Amygdala (tissue), 56 donors: ENCODE measurements at places on chromosomes 13 and 19.
A peak's percentile ranks its signal among the peaks of the same experiment; 100 is the strongest.

DNA sequence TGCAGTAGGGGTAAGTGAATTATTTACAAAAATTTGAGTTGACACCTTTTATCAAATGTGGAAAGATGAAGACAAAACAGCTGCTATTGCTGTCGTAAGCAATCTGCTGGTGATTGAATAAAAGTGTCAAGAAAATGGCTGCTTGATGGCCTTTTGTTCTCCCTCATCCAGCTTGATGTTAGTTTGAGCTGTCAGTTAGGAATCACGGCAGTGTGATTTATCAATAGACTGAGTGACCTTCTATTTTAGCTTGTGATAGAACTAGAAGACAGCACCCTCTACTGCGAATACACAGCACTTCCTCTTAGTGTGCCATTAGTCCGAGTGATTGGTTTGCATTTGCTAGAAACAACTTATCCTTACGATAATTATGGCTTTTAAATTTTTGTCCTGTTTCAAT, 76.3 kb downstream of the MZT1 start:
- no peak for DNase-seq

DNA sequence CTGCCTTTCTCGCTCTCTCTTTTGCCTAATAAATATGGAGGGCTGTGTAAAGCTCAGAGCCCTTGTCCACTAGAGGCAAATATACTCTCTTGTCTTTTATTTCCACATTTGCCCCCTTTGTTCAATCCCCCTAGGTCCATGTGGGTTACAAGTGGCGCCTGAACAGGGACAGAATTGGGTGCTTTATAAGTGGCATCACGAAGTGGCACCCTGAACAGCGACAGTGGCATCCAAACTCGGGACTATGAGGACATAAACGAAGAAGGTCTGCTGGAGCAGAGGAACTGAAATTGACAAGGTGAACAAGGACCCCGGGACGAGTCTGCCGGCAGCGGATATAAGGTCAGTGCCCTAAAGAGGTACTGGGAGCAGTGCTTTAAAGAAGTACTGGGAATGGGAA, 4.3 kb upstream of the ZNF610 start:
- DNase-seq, result no peak

DNA sequence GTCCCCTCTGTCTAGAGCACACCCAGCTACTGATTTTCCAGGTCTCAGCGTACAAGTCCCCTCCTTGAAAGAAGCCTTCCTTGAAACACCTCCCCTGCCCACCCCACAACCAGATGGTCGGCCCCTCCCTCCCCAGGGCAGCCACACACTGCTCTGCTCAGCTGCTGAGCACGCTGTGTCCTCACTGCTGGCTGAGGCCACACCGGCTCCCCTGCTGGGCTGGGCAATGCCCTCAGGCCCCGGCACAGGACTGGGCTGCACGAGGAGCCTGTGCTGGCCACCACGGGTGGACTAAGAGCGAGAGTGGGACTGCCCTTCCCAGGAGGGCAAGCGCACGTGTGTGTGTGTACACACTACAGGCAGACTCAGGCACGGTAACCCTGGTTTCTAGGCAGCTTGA, 11.8 kb upstream of the RSPH6A start:
- no peak for DNase-seq

DNA sequence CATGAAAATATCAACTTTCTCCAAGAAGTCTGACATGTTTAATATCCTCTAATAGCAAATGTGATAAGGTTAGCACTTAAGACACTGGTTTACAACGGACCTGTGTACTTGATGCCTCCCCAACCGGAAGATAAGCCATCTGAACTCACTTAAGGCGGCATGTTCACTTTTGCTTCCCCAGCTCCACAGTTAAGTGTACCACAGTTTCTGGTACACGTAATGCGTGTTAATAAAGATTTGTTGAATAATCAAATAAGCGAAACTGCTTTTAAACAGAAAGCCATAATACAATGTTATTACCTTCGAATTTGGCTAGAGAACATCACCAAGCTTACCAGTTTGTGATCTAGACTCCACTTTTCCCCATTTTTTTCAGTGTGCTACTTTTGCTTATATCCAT, 1.4 kb upstream of the PAN3 start:
- DNase-seq, result no peak

GRCh38 chr13:50124536-50125303, 109.5 kb downstream of the KCNRG start:
- no peak for DNase-seq

DNA sequence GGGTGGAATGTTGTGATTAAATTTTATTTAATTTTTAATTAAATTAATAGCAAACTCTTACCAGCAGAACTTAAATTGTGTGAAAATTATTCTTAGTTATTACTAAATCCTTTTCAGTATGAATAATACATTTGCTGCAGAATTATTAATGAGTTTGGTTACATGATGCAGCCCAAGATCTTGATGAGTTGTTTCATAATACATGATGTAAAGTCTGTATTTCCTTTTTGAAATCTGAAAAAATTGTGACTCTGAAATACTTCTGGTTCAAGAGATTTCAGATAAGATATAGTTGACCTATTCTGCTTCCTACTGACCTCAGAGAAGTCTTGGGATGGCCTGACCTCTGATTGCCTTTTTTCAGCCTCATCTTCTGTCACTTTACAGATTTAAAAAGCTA, 11.1 kb downstream of the SAE1 start:
- DNase-seq, result no peak

DNA sequence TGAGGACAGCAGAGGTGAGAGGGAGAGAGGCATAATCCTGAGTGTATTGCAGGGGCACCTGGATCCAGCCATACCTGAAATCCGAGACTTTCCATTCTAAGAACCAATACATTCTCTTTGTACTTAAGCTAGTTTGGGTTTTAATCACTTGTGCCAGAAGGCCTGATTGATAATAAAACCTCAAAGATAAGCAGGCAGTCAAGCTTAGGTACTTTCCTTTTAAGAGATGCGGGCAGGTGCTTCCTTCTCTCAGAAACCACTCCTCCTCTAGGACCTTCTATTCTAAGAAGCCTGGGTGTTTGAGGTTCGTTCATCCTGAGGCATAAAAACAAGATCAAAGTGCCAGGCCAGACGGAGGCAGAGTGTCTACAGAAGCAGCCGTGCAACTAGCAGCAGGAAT, 22.2 kb downstream of the FAM187B start:
- no peak for DNase-seq

GRCh38 chr13:37747071-37747612, 122.4 kb downstream of the TRPC4 start:
- DNase-seq, result no peak

DNA sequence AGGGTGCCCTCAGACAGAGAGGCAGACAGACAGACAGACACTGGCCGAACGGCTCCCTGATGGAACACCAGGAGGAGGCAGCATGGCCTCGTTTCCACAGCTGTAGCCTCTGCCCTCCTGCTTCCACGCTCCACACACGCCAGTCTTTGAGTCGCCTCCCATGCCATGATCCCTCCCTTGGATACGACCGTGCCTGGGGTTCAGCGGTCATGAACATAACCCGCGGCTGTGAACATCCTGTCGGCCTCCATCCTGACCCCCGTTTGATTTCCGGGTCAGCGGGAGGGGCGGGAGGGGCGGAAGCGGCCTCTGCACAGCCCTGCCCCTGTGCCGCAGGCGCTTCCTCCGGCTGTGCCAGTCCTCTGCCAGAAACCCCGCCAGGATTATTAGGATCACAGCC, 23.4 kb downstream of the GP6 start:
- DNase-seq, result no peak

DNA sequence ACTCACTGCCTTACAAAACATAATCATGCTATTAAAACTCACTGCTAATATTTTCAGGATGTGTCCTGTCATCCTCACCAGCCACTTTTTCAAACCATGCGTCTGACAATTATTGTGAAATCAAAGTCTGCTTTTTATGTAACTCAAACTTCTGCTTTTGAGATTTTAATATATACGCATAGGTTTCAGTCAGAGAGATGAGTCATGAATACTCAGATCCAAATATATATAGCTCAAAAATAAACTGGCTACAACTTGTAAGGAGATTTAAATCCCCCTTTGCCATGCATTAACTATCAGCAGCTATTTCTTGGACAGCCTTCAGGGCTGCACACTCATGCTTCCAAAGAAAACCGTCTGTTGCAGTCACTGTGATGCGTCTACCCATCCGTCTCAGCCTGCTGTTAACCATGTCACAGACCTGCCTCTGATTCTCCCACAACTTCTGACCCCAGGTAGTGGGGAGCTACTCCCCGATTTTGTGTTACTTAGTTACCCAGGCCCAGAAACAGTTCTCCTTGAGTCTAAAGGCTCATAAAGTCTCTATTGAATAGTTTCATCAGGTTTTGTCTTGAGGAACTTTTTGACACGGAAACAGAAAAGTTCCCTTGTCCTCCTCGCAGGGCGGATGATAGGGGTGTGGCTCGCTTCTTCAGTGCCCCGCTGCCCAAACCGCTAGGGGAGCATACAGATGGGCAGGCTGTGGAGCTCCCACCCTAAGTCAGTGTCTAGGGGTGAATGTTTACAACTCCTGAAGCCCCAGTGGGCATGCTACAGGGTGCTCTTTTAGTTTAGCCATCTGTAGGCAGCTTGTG, 33.8 kb upstream of the SGCG start:
- DNase-seq, result peak; percentile 16

GRCh38 chr19:51318687-51319648, 7.5 kb downstream of the IGLON5 start:
- DNase-seq, result no peak

- DNase-seq, result no peak
Measured at GRCh38 chr13:79602936-79603335, 122.0 kb downstream of the NDFIP2 start.

DNA sequence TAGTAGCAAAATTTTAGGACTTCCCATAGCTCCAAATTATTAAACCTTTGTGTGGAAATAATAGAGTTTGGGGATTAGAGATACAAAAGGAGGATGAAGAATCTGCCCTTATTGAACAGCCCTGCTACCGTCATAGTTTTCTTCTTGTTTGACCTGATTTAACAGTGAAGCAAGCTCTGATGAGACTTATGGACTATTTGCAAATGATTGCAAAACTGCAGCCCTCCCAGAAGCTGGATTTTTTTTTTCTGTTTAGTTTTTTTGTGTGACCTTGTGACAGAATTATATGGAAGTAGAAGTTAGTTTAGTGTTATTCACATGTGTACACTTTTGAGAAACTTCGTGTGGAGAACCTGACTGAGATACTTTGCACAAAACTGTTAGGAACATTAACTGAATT, 267.8 kb downstream of the KCNRG start:
- DNase-seq, result no peak

GRCh38 chr19:47398707-47399597, 20.4 kb downstream of the MEIS3 start:
- DNase-seq, result no peak

- DNase-seq, result no peak
Measured at GRCh38 chr19:55644842-55645511, 1.5 kb downstream of the ZNF581 start.

- no peak for DNase-seq
Measured at GRCh38 chr19:3073159-3073563, 10.9 kb upstream of the TLE5 start.

GRCh38 chr19:41476583-41476982, 33.6 kb downstream of the ERICH4 start:
- DNase-seq, result no peak

GRCh38 chr13:40060296-40061007, 405.0 kb downstream of the COG6 start:
- peak; percentile 34 for DNase-seq

DNA sequence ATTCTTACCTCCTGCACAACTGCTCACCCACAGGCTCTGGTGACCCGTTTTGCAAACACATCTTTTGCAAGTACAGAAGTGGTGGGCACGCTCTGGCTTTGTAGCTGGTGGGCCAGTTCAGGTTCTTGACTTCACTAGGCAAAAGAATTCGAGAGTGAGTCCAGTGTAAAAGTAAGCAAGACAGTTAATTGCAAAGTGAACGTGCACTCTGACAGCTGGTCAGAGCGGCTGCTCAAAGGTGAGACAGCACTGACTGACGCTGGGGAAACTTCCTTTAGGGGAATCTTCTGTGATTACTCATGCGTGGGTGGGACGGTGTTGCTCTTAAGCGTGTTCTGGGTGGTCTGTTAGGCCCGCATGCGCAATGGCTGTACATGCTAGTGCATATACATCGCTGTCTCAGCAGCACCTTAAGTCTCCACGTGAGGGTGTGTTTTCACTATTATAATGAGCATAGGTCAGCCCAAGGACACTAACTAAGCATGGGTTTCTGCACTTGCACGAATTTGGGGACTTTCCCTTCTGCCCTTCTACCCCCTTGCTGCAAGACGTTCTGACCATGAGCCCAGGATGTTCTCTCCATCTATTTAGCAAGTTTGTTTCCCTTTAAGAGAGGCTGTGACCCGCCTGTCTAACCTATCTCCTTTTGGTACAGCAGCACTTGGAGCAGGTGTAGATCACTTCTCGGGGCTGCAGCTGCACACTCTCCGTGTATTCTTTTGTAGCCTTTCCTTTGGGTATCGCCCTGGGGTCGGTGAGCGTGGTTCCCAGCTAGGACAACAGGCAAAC, 30.2 kb upstream of the CD33 start:
- DNase-seq, result no peak

GRCh38 chr13:39597838-39598237, 5.2 kb downstream of the LHFPL6 start:
- no peak for DNase-seq

GRCh38 chr13:29577136-29578051, 18.1 kb downstream of the SLC7A1 start:
- no peak for DNase-seq

DNA sequence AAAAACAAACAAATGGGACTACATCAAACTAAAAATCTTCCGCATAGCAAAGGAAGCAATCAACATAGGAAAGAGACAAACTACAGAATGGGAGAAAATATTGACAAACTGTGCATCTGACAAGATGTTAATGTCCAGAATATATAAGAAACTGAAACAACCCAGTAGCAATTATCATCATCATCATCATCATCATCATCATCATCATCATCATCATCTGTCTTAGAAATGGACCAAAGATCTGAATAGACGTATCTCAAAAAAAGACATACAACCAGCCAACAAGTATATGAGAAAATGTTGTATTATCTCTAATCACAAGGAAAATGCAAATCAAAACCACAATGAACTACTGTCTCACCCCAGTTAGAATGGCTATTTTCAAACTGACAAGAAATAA, 173.9 kb downstream of the PRR20E start:
- DNase-seq, result no peak

- DNase-seq, result no peak
Measured at GRCh38 chr13:64767054-64767453, 2463.1 kb downstream of the PCDH9 start.

- no peak for DNase-seq
Measured at GRCh38 chr13:25292301-25292700, 5.0 kb upstream of the MTMR6 start.

- DNase-seq, result no peak
Measured at GRCh38 chr19:16896146-16897028, 7.6 kb downstream of the F2RL3 start.

DNA sequence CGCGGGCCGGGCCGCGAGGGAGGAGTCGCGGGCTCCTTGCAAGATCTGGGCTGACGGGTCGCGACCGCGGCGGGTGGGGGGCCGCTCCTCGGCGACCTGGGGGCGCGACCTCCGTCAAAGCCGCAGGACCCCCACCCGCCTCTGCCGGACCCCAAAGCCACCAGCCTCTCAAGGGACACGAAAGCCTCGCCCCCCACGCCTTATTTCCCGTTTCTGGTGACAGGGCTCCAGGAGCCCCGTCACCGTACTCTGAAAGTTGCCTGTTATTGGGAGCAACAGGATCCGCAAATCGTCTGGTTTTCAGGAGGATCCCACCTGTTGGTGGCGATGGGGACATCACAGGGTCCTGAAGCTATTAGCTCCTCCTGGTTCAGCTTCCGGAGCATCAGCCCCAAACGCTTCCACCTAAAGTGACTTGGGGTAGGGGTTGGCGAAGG, 530 bp downstream of the MAU2 start:
- no peak for DNase-seq
